Activated CD4-positive, alpha-beta T cell treated with anti-CD3 and anti-CD28 coated beads for 48 hours (primary cell): ENCODE measurements at places on chromosomes 16 and 17.

DNA sequence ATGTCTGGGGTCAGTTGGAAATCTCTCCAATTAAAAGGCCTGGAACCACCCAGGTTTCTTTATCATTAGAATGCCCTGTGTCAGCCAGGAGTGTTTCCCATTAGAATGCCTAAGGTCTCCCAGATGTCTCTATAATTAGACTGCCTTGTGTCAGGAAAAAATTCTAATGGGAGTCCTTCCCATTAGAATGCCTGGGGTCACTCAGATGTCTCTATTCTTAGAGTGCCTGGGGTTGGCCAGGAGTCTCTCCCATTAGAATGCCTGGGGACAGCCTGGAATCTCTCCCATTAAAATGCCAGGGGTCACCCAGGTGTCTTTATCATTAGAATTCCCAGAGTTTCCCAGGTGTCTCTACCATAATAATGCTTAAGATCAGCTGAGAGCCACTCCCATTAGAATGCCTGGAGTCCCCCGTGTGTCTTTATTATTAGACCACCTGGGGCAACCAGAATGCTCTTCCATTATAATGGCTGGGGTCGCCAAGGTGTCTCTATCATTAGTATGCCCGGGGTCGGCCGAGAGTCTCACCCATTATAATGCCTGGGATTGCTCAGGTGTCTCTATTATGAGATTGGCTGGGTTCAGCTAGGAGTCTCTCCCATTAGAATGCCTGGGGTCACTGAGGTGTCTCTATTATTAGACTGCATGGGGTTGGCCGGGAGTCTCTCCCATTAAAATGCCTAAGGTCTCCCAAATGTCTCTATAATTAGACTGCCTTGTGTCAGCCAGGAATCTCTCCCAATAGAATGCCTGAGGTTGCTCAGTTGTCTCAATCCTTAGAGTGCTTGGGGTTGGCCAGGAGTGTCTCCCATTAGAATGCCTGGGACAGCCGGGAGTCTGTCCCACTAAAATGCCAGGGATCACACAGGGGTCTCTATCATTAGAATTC lies 2254.6 kb downstream of the TP53TG3F start:
- no peak for DNase-seq

- no peak for DNase-seq
Observed at GRCh38 chr17:78959803-78960202, 19.9 kb downstream of the LGALS3BP start.

GRCh38 chr16:75111514-75111940 lies 5.1 kb downstream of the LDHD start:
- no peak for DNase-seq

DNA sequence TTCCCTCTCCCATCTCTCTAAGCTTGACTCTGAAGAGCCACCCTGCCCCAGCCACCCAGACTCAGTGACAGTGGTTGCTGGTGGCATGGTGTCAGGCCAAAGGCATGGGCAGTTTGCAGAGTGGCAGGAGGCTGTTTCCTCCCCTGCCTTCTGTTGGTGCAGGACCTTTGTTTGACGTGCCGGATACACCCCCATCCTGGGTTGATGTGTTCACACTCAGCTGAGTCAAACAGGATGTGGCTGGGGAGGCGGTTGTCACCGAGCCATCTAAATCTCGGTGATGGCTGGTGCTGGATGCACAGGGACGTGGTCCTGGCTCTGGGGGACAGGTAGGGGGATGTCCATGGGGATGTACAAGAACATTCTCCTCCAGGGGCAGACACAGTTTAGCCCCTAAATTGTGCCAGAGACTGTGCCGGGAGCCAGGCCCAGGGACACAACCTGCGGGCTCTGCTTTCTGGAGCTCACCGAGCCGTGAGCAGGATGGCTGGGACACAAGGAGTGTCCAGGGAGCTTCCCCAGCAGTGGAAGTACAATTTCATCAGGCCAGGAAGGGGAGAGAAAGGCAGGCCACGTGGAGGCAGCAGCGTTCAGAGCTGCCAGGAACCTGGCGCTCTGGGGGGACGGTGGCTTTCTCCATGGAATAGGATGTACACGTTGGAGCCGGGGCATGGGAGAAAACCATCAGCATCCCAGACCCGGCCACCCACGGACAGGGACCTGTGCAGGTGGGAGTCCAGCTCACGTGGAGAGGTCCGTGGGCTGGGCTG lies 264.2 kb downstream of the SEC14L1 start:
- peak; percentile 89 for DNase-seq

- peak; percentile 56 for DNase-seq
Observed at GRCh38 chr16:30010844-30011713, at the start of gene DOC2A. Gene DOC2A (minus strand): TSS chr16:30011027. CDS start chr16:30010222, 805 bp downstream.

DNA sequence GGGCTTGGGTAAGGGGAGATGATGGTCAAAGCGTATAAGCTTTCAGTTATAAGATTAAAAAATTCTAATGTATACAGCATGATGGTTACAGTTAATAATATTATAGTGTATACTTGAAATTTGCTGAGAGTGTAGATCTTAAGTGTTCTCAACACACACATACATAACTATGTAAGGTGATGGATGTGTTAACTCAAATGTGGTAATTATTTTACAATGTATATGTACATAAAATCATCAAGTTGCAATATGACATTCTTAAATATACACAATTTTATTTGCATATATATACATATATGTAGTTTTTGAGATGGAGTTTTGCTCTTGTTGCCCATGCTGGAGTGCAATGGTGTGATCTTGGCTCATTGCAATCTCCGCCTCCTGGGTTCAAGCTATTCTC lies 7.2 kb downstream of the ZKSCAN2 start:
- no peak for DNase-seq
